ENCODE measurements at places on chromosomes 2 and 18.

- DNase-seq: no peak
These were observed 56.0 kb downstream of the GALR1 start for GRCh38 chr18:77305676-77306075.

DNA sequence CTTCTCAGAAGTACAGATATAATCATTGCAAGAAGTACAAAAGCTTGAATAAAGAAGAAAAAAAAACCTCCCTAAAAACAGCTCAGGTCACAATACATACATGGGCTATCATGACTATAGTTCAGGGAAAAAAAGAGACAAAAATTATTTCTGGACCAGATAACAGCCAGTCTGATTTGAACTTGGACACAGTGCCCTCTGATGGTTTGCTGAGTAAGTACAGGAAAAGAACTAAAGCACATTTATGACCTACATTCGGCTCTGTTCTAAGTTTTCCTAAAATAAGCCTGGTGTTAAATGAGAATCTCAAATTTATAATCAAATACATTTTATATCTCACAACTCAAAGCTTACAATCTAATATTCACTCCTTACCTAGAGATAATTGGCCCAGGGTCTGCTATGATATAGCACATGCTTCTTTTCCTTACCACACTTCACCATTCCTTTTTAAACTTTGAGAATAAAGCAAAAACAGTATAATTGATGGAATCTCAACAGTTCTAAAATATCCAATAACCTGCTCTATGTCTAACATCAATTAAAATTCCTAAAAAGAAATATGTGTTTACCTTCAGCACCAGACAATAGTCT is 81.1 kb downstream of the RAPH1 start:
- DNase-seq: no peak

GRCh38 chr2:186771395-186771794 is 77.5 kb downstream of the FAM171B start:
- DNase-seq: no peak

GRCh38 chr2:1462994-1463393 is 49.7 kb downstream of the TPO start:
- no peak for DNase-seq

GRCh38 chr2:19046986-19047780 is 311.2 kb downstream of the OSR1 start:
- DNase-seq: no peak

- no peak for DNase-seq
These were observed 6.9 kb upstream of the CCBE1 start for GRCh38 chr18:59704146-59704545.

Data from activated naive CD8-positive, alpha-beta T cell treated with anti-CD3 and anti-CD28 coated beads, Interleukin-2, amount 50 U/mL, for 16 hours (primary cell).